ENCODE measurements at places on chromosomes 1 and 21.

- no peak for DNase-seq
These were observed 6.8 kb upstream of the PPP1R15B start for GRCh38 chr1:204418174-204419063.

DNA sequence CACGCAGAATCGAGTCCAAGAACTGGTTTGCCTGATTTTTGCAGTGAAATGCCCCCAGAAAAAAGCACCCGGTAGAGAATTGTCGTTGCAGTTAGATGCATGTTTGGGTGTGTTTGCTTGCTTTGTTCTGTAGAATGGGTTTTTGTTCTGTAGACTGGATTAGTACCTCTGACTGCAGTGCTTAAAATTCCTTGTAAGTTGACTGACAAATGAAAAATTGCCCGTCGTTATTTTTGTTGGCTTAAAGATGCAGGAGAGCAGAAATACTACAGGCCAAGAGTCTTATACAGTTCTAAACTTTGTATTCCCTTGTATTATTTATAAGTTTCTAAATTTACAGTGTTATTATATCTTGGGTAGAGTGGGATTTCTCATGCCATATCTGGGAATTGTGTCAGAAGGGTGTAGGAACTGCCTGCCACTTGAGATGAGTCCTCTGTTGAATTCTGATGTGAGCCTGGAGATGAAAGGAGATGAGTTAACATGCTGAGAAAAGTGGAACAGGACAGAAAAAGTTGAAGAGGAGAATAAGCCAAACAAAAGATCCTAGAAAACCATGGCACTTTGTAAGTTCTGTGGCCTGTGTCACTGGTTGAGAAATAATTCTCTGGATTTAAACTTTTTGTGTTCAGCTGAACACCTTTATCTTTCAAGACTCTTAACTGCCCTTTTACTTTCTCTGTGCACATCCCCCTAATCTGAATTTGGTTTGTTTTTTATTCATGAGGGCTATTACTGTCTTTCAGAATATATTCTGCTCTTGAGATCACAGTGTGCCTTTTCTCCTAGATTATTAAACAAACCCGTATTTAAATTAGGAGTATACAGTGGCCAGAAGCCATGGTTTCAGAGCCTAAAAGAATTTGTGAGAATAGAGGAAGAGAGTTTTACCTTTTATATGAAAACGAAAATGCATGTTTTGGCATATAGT is 1.4 kb downstream of the DESI2 start:
- DNase-seq = no peak

- DNase-seq = no peak
These were observed 440 bp upstream of the MUL1 start for GRCh38 chr1:20508411-20508771.

- DNase-seq = no peak
These were observed 139.7 kb upstream of the ARHGEF16 start for GRCh38 chr1:3314491-3315381.

- no peak for DNase-seq
These were observed 132.9 kb downstream of the SYT2 start for GRCh38 chr1:202577381-202577780.

- DNase-seq = no peak
These were observed 589.1 kb upstream of the ADAMTS5 start for GRCh38 chr21:27555996-27556395.

- DNase-seq = no peak
These were observed 236.4 kb downstream of the USH2A start for GRCh38 chr1:216186816-216187215.

- DNase-seq = no peak
These were observed 597.6 kb upstream of the PRMT6 start for GRCh38 chr1:106458866-106459265.

- DNase-seq = no peak
These were observed 39.3 kb upstream of the NLRP3 start for GRCh38 chr1:247376659-247377058.

GRCh38 chr1:172951730-172952365 is 98.9 kb downstream of the TNFSF18 start:
- no peak for DNase-seq

DNA sequence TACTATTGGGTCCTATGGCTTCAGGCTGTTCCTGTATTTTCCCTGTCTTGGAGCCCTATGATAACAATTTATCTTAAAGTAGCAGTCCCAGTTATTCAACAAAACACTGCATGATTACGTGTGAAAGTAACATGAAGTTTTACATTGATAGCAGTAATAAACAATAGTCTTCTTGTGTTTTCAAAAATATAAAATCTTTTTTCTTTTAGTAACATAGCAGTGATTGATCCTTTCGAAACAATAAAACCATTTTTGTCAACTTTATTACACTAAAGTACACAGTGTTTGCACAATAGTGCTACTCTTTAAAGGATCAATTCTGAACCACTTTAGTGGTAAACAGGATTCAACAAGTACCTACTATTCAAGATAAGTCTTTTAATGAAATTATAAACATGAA is 90.6 kb downstream of the GPATCH2 start:
- DNase-seq = no peak

DNA sequence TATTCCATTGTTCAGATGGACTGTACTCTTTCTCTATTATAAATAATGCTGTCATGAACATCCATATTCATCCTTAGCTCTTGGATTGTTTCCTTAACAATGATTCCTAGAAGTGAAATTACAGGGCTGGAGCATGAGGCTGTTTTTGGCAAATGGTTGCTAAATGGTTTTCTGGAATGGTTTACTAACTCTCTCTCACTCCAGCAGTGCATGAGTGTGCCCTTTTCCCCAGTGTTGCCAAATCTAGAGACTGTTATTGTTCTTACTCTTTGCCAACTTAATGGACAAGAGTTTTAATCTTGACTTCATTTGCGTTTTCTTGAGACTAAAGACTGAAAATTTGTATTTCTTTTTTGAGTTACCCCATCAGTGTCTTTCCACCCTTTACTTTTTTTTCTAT is 113.0 kb downstream of the PAPPA2 start:
- DNase-seq = no peak

DNA sequence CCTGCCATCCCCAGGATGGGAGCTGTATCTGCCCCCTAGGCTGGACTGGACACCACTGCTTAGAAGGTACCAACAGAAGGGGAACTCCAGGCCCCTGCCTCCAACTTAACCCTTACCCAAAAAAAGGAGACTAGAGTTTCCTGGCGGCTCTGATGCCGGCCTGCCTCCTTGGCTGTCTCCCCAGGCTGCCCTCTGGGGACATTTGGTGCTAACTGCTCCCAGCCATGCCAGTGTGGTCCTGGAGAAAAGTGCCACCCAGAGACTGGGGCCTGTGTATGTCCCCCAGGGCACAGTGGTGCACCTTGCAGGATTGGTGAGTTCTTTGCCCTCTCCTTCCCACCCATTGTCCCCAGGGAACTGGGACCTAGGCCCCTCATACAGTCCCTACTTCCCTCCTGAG is 8.1 kb upstream of the LRRC71 start:
- no peak for DNase-seq

GRCh38 chr1:241157435-241157834 is 199.6 kb downstream of the RGS7 start:
- no peak for DNase-seq

GRCh38 chr1:235030919-235031596 is 97.6 kb downstream of the TOMM20 start:
- no peak for DNase-seq

GRCh38 chr1:218336328-218336727 is 8.8 kb upstream of the TGFB2 start:
- DNase-seq = no peak

GRCh38 chr1:13730751-13731482 is 30.9 kb downstream of the PRDM2 start:
- peak; percentile 92 for DNase-seq

- no peak for DNase-seq
These were observed 38.7 kb upstream of the COL24A1 start for GRCh38 chr1:86195281-86195680.

- no peak for DNase-seq
These were observed 6.2 kb downstream of the C1orf198 start for GRCh38 chr1:230861970-230862595.

DNA sequence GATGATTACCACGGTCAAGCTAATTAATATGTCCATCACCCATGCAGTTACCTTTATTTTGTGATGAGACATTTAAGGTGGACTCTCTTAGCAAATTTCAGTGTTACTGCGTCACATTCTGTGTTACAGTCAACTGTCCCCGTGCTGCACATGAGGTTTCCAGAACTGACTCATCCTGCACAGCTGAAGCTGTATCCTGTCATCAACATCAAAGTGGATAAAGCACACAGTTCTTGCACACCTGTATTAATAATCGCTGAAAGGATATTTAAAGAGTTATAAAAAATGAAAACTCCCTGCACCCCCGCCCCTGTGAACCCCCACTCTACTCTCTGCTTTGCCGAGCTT is 3.4 kb upstream of the KRTAP10-5 start:
- no peak for DNase-seq

DNA sequence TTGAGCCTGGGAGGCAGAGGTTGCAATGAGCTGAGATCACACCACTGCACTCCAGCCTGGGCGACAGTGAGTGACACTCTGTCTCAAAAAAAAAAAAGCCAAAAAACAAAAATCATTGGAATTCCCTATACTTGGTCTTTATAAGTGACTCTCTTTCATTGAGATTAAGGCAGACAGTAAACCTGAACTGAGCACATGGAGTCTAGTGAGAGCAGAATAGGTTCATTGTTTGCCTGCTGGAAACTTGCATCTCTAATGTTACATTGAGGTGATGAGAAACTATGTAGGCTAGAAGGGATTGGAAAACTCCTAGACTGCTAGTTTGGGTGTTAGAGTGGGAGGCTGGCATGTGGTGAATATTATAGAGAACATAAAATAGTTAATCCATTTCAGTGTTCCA is 25.4 kb downstream of the MAST2 start:
- no peak for DNase-seq

DNA sequence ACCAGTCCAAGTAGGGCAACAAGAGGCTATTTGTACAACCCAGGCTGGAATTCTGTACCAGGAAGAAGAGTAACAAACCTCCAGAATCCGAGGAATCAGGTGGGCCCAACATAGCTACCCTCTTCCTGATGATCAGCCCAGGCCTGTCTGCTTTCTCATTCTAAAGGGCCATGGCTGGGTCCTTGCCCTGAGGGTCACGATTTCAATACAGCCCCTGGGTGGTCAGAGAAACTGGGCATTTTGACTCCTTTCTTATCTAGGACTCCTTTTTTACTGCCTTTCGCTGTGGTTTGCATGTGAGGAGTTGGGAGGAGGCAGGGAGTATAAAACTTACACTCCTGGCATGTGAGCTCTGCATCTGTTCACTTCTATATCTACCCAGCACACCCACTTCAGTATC is 164.9 kb upstream of the COA6 start:
- no peak for DNase-seq

All from CD4-positive, alpha-beta T cell treated with Interleukin-6 at 100 ng/mL for 8 hours (primary cell).